H54 (cell line): ENCODE measurements at places on chromosomes 3 and 15.

- DNase-seq: no peak
Observed at GRCh38 chr3:102447272-102447671, 12.5 kb downstream of the ZPLD1 start.

- DNase-seq: no peak
Observed at GRCh38 chr15:42604894-42605744, 29.7 kb downstream of the STARD9 start.

- no peak for DNase-seq
Observed at GRCh38 chr15:45141386-45141785, 11.6 kb downstream of the DUOX1 start.

DNA sequence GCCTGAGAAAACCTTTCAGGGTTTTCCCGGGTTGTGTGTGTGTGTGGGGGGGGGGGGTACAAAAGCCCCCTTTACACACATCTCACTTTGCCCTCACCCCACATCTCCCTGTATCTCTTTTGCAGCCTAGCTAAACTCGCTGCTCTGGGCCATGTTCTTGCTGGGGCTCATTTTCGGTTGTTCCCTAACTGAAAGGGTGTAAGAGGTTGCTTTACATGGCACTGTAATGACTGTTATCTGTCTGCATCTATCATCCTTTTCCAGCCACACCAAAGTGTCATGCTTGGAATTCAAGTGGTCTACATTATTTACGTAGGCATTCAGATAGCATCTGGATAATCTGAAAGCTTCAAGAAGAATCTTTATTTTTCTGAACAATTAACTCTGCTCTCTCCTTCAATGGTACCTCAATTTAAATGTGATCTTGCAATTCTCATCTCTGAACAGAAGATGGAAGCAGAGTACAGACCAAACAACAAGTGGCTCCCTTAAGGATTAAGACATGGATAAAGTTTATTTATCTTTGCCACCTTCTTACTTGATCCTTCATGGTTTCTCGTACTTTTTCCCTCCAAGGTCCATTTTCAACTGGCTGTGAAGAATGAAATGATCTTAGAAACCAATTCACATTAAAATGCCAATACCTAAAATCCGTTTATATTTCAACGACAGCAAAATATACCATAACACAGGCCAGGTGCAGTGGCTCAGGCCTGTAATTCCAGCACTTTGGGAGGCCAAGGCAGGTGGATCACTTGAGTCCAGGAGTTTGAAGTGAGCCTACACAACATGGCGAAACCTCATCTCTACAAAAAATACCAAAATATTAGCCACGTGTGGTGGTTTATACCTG, 34.9 kb downstream of the DCLK3 start:
- DNase-seq: peak; percentile 21

GRCh38 chr3:12984023-12984823, 89.0 kb downstream of the IQSEC1 start:
- DNase-seq: peak; percentile 75

DNA sequence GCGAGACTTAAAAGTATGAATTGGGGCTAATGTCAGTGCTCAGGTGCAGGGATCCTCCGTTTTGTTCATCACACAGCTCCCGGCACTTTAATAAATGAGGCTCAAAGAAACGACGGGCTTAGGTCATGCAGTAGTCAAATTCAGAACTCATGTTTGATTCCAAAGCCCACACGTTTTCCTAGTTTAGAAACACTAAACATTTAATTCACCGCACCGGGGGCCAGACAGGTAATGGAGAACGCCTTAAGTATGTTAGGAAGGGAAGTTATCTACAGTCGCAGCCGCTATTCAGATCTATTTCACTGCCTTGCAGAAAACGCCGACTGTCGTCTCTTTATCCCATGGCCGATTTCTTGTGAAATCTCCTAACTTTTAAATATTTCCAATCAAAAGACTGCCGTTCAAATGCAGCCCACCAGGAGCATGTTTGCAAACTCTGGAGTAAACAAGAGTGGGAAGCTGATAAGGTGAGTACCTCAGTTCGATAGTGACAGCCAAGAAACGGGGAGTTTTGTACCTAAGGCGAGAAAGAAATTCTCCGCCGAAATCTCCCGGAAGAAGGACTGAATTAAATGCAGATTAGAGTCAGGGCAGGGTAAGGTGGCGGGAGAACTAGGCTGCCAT, 569 bp downstream of the HIGD2B start:
- DNase-seq: no peak

GRCh38 chr3:192655628-192656027, 71.7 kb downstream of the FGF12 start:
- DNase-seq: no peak

DNA sequence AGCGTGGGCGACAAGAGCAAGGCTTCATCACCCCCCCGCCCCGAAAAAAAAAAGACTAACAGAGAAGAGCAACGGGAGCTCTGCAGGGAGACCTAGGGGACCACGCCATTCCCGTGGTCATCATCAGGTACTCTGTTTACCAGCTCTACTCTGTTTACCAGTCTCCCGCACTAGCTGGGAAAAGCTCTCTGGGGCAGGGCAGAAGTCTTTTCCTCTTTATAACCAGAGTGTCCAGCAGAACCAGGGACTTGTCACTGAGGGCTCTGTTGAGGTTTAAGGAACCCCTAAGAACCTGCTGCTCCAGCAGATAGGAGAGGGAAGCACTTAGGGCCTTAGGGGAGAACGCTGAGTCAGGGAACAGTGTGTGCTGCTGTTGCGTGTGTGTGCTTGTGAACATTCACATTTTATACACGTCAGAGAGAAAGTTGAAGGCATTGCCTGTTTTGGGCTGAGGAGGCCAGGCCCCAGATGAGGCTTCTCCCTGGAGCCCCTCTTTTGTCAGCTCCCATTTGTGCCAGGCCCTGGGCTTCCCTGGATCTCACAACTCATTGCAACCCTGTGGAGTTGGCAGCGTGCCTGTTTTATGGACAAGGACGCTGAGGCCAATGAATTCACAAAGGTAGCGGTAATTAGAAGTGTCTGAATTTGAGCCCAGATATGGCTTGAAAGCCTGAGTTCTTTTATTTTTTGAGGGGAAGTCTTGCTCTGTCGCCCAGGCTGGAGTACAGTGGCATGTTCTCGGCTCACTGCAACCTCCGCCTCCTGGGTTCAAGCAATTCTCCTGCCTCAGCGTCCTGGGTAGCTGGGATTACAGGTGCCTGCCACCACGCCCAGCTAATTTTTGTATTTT, 24.2 kb upstream of the ERICH6 start:
- no peak for DNase-seq

- DNase-seq: no peak
Observed at GRCh38 chr15:99167640-99168039, 62.8 kb downstream of the SYNM start.

GRCh38 chr3:44415421-44415820, 62.0 kb downstream of the ZNF445 start:
- no peak for DNase-seq

- no peak for DNase-seq
Observed at GRCh38 chr3:72629191-72629631, 219.0 kb downstream of the SHQ1 start.

DNA sequence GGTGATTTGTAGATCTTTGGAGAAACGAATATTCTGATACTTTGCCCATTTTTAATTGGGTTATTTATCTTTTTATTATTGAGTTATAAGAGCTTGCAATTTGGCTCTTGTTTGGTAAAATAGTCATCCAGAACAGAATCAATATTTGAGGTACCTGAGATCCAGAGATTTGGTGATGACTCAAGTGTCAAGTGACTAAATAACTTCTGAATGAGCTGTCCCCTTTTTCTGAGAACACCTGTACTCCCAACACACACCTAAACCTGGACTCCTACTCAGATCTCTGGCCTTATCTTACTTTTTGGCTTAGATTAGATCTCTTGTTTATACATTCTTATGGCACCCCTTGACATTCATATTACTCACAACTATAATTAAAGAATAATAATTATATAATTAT, 3.1 kb upstream of the TRA2B start:
- DNase-seq: no peak

DNA sequence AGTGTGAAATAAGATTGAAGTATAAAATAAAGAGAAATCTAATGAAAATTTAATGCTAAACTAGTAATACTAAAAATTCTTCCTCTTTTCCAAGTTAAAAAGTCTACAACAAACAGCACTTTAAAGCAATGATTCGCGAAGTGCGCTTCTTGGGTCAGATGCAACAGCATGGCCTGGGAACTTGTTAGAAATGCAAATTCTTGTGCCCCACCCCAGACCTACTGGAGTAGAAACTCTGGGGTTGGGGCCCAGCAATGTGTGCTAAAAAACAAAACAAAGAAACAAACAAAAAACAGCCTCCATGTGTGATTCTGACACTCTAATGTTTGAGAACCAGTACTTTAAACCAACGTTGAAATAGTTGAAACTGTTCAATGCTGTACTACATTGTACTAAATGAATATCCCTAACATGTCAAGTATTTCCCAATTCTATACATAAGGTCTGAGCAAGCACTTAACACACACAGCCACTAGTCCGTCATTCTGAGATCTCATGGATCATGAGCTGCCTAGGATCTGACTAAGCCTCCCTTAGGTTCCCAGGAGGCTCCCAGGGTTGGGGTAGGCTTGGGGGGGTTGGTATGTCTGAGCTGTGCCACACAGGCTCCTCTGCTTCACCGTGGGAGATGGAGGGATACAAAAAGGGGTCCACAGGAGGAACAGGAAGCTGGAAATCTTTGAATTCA, 6.1 kb downstream of the RASGRP1 start:
- DNase-seq: no peak

GRCh38 chr3:177401375-177401774, 204.1 kb upstream of the TBL1XR1 start:
- no peak for DNase-seq

- DNase-seq: no peak
Observed at GRCh38 chr3:65401359-65402305, 637.1 kb downstream of the MAGI1 start.

DNA sequence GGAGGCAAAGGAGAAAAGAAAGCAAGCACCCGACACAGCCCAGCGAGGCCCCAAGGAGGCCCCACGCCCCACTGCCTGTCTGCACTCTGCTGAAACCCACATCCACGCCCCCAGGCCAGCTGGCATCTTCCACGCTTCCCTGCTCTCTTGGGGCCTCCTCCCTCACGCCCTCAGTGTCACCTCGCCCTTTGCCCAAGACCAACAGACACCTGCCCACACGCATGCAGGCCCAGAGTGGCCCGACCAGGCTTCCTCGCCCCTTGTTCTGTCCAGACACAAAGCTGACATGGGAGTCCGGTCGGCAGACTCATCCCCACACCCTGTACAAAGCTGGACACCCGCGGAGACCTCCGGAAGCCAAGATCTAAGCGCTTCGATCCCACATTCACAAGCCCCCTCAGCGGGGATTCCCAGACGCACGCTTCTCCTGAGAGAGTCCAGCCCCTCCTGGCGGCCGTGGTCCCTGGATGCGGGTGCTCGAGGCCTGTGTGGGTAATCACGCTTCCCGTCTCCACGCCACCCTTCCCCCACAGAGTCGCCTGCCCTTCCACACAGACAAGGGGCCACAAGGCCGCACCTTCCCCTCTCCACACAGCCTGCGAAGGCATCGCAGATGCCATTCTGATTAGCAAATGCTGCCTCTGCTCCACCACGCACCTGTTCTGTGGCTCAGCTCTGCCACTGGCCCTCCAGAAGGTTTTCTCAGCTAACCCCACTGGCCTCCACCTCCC, 176.6 kb downstream of the XXYLT1 start:
- DNase-seq: no peak

DNA sequence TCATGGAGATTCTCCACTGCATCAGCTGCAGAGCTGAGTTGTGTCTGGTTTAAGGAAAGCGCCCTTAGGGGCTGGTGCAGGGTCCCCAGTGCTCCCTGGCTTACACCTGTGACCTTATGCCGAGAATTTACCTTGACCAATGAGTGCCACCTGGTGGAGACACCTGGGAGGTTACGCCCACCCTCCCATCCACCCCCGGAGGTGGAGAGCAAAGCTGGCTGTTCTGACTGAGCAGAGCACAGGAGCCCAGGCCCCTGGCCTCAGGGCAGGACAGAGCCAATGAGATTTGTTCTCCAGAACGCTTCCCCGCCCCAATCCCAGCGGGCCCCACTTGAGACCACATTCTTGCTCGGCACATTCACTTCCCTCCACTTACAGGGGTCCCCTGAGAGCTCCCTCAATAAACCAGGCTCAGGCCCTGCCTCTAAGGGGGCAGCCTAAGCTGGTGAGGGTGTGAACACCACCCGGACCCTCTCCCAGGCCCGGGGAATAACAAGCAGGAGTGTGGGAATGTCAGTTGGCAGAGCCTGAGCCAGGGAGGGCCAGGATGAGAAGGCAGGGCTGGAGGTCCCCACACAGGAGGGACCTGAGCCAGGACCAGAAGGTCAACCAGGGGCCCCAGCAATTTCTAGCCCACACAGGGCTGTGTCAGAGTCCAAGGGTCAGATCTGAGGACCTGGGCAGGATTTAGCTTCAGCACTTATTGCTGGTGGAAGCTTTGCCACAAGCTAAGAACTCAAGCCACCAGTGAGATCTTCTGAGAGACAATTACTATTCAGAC, 117.1 kb downstream of the TPRA1 start:
- DNase-seq: peak; percentile 36

GRCh38 chr3:140258222-140258724, 323.3 kb downstream of the CLSTN2 start:
- no peak for DNase-seq

GRCh38 chr15:41876007-41876406, 17.8 kb downstream of the SPTBN5 start:
- no peak for DNase-seq

- no peak for DNase-seq
Observed at GRCh38 chr3:113096188-113096892, 105.6 kb downstream of the GTPBP8 start.

GRCh38 chr3:52809662-52810377, 15.2 kb downstream of the ITIH3 start:
- no peak for DNase-seq

DNA sequence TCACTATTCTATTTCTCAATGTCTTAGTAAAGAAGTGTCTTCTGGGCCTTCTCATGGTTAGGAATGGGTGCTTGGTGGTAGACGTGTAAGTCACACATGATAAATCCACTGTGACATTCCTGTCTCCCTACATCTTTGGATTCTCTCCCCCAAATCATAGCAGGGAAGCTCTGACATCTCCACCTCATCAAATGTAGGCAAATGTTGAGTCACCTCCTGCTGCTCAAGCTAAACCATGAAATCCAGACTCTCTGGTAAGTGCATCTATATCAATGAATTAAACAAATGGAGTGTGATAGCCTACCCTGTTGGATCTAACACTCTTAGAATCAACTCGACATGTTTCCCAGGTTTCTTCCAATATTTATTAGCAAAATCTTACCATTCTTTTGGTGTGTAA, 42.8 kb upstream of the RPL35A start:
- no peak for DNase-seq

- no peak for DNase-seq
Observed at GRCh38 chr3:25428789-25429335, 799 bp downstream of the RARB start.

DNA sequence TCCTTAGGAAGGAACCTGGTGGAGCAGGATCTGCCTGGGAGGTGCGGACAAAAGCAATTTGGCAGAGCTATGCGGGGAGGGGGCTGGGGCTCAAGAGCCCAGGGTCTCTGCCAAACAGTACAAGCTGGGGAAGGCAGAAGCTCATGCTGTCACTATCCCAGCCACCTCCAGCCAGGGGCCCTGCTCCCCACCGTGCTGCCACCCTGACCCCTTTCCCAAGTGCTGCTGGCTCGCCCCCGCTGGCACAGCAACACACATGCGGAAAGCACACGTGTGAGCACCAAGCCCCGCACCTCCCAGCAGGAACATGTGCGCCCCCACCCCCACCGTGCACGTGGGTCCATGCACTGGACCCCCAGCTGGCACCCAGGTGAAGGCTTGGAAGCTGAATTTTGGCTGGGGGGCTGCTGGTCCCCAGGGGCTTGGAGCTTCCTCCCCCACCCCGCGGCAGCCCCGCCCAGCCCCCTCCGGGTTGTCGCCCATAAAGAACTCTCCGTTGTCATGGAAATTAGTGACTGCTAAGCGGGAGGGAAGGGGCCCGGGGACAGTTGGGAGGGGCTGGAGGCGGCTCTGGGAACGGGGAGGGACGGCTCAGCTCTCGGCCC, 742 bp downstream of the CAMKV start:
- no peak for DNase-seq
